Cardiac fibroblast (primary cell): ENCODE measurements at places on chromosomes 13 and 19.

- no peak for DNase-seq
Measured at GRCh38 chr19:7994114-7994513, 11.3 kb downstream of the ELAVL1 start.

DNA sequence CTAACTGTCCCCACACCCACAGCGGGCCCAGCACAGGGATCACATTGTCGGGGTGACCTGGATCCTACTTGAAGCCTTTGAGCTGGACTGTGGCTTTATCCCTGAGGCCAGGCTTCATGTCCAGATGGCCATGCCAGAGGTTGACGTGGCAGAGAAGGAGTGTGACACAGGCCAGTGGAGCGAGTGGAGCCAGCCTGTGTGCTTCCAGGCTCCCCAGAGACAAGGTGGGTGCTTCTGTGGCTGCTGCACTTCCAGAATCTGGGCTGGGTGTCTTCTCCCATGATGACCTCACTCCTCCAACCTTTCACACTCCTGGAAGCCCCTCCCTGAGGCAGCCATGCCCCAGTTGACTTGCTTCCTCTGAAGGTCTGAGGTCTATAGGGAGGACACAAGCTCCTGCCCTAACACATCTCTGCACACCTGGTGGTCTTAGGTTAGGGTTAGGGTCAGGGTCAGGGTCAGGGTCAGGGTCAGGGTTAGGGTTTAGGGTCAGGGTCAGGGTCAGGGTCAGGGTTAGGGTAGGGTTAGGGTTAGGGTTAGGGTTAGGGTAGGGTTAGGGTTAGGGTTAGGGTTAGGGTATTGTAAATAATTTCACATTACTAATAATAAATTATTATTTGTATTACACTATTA, 13.1 kb upstream of the MZF1 start:
- DNase-seq = no peak

DNA sequence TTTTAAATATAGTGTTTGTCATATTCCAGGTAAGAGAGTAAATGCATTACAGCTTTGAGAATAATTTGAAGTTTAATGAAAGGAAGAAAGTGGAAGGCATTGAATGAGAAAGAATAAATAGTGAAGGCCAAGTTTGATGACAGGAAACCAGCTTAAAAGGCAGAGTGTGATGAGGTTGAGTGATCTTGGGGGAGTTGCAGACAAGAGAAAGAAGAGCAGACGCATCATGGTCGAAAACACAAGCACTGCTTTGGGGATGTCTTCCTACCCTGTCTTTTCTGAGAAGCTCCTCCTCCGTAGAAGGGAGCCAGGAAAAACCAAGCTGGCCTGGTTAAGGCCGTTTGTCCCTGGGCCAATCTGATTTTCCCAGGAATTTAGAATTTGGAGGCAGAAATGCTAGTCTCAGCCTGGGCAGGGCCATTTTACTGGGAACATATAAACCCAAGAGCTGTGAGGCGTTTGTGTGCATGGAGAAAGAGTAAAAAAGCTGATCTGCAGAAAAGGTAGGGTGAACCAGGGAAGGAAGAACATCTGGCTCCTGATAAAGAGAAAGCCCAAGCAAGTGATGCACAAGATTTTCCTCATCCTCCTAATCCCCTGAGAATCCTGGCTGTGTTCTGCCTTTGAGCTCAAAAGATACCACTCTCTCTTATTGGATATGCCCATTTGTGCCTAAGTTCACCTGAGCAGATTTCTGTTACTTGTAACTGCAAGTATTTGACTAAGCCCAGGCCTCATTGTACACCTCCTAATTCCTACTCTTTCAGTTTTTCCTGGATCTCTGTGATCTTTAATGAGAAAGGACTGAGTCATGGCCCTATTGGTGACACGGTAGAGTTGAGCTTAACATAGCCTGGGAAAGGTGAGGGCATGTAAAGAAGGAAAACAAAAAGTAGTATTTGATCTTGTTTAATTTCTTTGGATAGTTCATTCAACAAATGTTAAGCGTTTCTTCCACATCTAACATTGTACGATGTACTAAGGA, 80.0 kb downstream of the WDFY2 start:
- DNase-seq = peak; percentile 56

GRCh38 chr19:47896773-47897172, 10.7 kb upstream of the SULT2A1 start:
- no peak for DNase-seq

- DNase-seq = no peak
Measured at GRCh38 chr19:9797871-9798270, 21.0 kb downstream of the FBXL12 start.

- DNase-seq = peak; percentile 54
Measured at GRCh38 chr13:27379694-27380641, 44.5 kb upstream of the GTF3A start.

GRCh38 chr13:37187621-37188020, 82.2 kb upstream of the CSNK1A1L start:
- DNase-seq = peak; percentile 41

DNA sequence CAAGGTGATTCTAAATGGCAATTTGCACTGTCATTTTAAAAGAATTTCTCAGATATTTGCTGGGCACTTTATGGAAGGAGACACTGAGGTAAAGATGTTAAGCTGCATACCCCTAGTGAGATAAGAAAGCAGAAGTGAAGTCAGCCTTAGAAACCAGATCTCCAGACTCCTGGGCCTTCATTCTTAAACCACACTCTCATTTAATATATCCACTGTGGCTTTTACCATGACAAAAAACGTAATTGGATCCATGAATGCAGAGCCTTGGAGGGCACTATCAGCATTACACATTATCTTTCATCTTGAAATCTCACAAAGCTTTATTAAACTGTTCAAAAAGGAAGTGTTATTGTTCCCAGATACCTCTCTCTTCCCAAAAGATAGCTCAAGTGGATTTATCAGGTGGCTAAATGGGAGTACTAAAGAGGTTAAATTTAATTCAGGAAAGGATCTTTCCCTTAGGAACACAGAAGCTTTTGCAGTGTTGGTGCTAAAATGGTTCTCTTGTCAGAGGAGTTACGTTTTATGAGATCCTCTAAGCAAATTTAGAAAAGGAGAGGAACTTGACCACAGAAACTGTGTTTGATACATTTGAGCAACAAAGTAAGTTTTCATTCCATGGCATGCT, 1060.4 kb downstream of the EFNB2 start:
- no peak for DNase-seq

DNA sequence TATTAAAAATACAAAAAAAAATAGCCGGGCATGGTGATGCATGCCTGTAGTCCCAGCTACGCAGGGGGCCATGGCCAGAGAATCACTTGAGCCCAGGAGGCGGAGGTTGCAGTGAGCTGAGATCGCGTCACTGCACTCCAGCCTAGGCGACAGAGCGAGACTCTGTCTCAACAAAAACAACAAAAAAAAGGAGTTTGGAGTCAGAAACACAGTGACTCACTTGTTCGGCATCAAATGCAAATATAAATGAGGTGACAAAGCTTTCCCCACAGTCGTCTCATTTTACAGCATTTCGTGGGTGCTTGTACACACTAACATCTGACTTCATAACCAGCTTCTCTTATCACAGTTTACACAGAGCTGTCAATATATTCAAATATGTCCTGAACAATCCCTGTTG, 11.0 kb downstream of the ZNF665 start:
- DNase-seq = no peak

DNA sequence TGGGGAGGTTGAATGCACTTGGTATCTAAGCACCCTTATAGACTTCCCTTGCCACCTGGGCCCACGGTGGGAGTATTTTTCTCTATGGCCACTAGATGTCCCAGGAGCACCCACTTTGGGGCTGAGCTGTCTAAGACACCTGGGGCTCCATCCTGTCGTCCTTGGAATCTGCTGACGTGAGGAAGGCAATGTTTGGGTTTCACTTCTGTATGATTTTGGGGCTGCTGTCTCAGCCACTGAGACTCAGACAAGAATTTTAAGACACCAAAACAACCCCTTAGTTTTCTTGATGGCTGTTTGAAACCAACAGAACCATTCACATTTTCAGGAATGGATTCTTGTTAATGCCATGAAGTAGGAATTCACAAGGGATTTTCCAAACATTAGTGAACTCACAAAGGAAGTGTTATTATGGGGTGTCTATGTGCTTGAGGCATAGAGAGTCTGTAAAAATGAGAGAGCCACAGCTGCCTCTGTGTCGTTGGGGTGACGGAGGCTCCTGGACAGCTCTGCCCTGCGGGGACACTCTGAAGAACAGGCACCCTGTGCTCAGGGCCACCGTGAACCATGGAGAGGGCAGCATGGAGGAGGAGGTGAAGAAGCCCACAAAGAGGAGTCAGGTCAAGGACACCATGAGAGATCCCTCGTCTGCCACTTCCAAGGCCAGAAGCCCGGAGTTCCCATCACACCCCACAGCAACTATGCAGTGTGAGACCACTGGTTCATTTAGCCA, 106.8 kb upstream of the SPATA13 start:
- DNase-seq = peak; percentile 75

GRCh38 chr13:99382428-99383133, 75.4 kb upstream of the GPR183 start:
- DNase-seq = no peak

- peak; percentile 47 for DNase-seq
Measured at GRCh38 chr13:106561551-106562170, 6.3 kb downstream of the ARGLU1 start.

GRCh38 chr13:91491980-91492379, 93.6 kb downstream of the GPC5 start:
- DNase-seq = no peak

DNA sequence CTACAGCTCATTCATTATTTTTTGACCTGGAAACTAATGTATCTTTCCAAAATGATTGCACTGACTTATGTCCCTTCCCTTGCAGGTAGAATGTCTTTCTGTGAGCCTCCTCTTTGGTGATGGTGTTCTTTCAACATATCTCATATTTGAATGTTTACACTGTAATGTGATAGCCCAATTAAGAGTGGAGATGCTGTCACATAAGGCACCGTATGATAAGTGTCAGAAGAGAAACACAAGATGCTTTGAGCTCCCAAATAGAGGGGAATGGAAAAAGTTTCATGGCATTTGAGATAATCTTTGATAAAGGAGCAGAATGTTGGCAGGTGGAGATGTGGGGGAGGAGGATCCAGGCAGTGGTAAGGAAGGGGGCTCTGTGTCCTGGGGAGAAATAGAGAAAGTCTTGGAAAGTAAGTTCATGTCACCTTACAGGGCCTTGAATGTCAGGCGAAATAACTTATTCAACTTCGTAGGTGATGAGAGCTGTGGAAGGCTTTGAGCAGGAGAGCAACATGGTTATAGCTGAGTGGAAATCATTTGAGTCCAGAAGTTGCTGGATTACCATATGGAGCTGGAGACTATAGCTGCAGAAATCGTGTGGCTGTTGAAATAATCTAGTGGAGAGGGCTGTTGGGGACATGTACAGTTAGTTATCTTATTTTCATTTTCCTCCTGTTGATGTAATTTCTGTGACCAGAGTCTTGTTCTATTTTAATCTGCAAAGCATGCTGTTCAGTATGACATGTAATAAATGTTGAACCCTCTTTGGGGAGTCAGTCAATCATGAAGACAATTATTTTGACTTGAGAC, 10.3 kb upstream of the RNF113B start:
- DNase-seq = no peak

DNA sequence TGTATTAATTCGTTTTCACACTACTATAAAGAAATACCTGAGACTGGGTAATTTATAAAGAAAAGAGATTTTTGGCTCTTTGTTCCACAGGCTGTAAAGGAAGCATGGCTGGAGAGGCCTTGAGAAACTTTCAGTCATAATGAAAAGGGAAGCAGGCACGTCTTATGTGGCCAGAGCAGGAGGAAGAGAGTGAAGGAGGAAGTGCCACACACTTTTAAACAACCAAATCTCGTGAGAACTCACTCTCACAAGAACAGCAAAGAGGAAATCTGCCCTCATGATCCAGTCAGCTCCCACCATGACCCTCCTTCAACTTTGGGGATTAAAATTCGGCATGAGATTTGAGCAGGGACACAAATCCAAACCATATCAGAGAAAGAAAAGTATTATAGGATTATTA, 1255.9 kb upstream of the MIR17HG start:
- DNase-seq = no peak

- peak; percentile 42 for DNase-seq
Measured at GRCh38 chr13:64684685-64685431, 2545.3 kb downstream of the PCDH9 start.

DNA sequence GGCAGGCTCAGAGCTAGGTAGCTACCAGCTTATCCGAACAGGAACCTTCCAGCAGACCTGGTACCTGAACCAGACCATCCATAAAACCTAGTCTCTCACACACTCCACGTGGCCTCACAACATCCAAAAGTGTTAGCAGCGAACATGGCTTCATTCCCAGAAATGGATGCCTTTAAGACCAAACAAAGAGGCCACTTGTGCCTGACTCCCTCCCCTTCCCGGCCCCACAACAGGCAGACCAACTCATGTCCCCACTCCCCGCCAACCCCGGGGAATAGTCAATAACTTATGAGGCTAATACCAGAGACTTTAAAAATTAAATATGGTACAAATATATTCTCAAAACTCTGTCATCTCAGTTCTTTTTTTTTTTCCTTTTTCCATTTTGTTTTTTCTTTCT, 46.2 kb downstream of the ZNF557 start:
- no peak for DNase-seq

GRCh38 chr19:2429917-2430535, 2.6 kb upstream of the TIMM13 start:
- no peak for DNase-seq

DNA sequence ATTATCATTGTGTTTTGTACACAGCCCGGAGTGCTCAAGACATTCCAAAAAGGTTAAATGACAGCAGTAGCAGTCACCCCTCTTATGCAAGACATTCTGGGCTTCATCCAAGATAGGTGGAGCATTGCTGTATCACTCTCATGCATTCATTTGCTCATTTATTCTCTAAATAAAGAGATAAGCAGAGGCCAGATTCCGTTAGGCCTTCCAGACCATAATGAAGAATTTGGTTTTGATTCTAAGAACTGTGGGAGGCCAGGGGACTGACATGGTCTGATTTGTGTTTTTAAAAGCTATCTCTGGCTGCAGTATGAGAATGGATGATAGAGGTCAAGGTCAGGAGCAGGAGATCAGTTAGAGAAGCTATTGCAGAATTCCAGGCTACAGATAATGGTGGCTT, 145.8 kb downstream of the KCNRG start:
- peak; percentile 63 for DNase-seq

DNA sequence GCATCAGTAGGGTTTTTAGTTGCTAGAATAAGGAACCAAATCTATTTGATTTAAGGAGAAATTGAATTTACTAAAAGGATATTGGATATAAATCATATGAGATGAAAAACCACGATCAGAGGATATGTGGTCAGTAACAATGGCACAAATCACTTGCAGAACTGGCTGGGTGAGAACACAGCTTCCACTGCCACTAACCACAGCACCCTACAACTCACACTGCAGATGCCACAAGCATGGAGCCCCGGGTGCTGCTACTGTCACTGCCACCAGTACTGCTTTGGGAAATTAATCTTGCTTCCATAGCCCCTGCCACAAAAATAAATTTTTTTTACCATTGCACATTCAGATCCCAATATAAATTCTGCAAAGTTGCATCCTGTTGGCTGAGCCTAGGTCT, 40.6 kb upstream of the KLF12 start:
- DNase-seq = no peak

- peak; percentile 70 for DNase-seq
Measured at GRCh38 chr19:53808710-53809125, 15.4 kb downstream of the NLRP12 start.

GRCh38 chr19:556611-557382, 12.9 kb downstream of the GZMM start:
- DNase-seq = no peak

GRCh38 chr13:30805603-30806011, 70.3 kb downstream of the ALOX5AP start:
- peak; percentile 78 for DNase-seq
